Stimulated activated naive CD8-positive, alpha-beta T cell treated with anti-CD3 and anti-CD28 coated beads, Interleukin-15, Interleukin-2, amounts not matched to agents 100 U/mL and 50 U/mL, for 24 hours (primary cell): ENCODE measurements at places on chromosomes 6 and 20.

GRCh38 chr6:3731700-3732099 lies 19.8 kb downstream of the PXDC1 start:
- no peak for DNase-seq

DNA sequence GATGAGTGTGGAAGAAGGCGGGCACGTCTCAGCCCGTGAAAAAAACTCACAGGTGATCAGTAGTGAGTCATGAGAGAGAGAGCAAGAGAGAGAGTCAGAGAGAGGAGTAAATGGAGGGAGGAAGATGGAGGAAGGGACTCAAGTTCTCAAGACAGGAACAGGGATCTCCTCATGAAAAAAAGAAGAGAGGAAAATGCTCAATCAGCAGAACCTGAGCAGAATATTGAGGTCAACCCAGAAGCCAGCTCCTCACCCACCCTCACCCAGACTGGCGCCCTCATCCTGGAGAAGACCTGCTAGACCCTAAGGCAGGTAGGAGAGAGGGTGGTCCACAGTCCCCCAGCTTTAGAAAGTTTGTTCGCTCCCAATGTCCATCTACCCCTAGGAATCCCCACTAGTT lies 4.8 kb downstream of the UBD start:
- DNase-seq, result no peak

- DNase-seq, result no peak
Measured at GRCh38 chr6:150195996-150196417, 53.2 kb downstream of the PPP1R14C start.

DNA sequence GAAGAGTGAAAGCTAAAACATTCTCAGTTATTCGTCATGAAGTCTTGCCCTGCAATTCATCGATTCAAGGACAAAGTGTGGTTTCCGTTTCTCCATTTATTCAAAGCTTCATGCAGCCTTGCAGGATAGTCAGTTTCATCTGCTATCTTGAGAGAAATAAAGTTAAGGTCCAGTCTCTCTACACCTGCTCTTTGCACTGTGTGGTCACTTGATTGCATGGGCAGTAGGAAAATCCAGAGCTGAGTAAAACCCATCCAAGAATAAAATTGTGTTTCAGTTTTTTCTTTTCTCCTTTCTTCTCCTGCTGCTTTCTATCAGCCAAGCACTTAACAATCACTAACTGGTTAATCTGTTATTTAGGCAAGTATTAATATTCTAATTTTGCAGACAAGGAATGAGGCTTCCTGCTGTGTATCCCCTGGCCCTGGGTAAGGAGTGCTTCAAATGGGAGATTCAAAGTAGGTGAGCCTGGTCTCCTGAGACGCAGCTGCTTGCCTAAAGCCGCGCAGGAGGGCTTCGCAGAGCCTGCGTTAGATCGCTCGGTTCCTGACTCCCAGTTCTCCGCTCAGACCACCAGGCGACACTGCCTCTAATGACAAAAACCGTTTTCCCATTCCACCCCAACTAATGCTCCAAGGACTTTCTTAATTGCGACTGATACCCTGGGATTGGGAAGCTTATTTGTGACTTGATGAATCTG lies 808.3 kb downstream of the TFAP2A start:
- no peak for DNase-seq

GRCh38 chr20:35511814-35512420 lies 17.5 kb downstream of the C20orf173 start:
- no peak for DNase-seq

DNA sequence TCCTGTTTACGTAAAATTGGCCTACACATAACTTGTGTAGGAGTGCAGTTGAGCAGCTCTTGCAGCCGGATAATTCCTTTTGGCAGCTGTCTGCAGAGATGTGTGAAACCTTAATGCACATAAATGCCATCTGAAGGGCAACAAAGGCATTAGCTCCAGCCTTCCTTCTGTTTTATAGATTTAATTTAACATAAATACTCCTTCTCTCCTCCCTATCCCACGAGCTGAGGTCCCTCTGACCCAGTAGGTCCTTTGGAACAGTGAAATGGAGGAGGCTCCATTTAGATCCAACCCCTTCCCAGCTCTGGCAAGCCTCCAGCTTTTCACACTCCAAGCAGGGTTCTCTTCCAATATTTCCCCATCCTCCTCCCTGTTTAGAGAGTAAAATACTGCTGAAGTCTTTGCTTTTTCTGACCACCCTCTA lies 6.5 kb downstream of the PLEKHG1 start:
- no peak for DNase-seq

- DNase-seq, result no peak
Measured at GRCh38 chr20:24633521-24633920, 164.1 kb downstream of the SYNDIG1 start.

- DNase-seq, result no peak
Measured at GRCh38 chr6:54981276-54981609, 134.7 kb downstream of the FAM83B start.

- no peak for DNase-seq
Measured at GRCh38 chr6:47235964-47236760, 73.5 kb downstream of the TNFRSF21 start.

- no peak for DNase-seq
Measured at GRCh38 chr6:113578691-113579090, 278.5 kb upstream of the MARCKS start.

- no peak for DNase-seq
Measured at GRCh38 chr6:157240960-157241311, 82.4 kb downstream of the TMEM242 start.

GRCh38 chr20:63249891-63250290 lies 4.4 kb downstream of the NKAIN4 start:
- no peak for DNase-seq

DNA sequence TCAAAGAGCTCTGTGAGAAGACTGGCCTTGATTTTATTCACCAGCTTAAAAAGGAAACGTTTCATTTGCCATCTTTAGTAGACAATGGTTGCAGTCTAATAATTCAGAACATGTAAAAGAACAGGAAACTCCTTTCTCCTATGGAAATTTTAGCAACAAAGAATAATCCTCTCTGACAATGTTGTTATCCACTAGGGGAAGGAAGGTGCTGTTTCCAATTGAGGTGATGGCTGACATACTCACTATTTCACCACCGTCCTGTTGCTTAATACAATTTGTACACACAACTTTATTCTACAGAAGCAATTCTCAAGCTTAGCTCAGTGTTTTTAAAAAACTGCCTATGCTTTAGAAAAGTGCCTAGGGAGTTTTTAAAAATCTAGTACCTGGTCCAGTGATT lies 192.7 kb downstream of the ARHGAP18 start:
- DNase-seq, result no peak

DNA sequence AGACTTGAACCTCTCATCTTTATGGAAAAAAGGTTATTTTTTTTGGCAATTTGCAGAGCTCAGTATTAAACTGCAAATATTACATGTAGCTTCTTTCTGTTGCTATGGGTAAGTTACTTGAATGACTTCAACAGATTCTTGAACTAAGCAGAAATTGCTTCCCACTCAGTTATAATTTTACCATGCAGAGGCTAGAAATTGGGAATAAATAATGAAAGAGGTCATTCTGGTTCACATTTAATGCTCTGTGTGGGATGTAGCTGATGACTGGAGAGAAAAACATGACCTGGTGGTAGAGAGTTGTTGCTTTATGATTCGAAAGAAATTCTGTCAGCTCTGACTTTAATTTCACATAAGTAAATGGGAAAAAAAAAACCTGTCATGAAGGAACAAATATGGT lies 16.8 kb upstream of the ADGB start:
- no peak for DNase-seq

DNA sequence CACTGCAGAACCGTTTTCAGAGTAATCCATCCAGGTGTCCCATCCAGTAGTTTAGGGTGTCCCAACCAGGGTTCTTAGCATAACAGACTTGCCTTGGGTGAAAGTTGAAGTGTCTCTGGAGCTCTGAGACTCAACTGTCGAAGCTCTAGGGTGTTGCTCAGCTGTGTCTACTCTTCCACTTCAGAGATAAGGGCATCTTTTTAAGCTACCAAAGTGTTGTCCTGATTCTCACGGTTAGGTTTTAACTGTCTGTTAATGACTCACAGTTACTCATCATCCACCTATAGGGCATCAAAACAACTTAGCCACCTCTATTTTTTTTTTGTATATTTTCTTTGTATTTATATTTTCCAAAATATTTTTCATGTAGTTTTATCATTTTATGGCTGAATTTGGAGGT lies 36.9 kb upstream of the TBX18 start:
- no peak for DNase-seq

GRCh38 chr6:163626073-163626867 lies 211.8 kb downstream of the QKI start:
- DNase-seq, result no peak

GRCh38 chr6:93423542-93423941 lies 4.2 kb upstream of the EPHA7 start:
- DNase-seq, result peak; percentile 33

- no peak for DNase-seq
Measured at GRCh38 chr20:32111753-32112152, 2.2 kb downstream of the TM9SF4 start.

- no peak for DNase-seq
Measured at GRCh38 chr20:17825252-17825959, 125.6 kb downstream of the BANF2 start.

DNA sequence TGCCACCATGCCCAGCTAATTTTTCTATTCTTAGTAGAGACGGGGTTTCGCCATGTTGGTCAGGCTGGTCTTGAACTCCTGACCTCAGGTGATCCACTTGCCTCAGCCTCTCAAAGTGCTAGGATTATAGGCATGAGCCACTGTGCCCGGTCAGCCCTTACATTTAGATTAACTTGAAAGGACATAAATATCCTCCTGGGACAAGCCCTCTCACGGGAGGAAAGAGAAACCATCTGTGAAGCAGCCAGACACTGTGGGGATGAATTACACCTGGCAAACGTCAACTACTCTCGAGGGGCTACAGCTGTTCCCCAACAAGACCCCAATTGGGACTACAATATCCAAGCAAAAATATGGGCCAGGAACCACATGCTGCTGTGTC lies 32.7 kb upstream of the SAMHD1 start:
- no peak for DNase-seq

DNA sequence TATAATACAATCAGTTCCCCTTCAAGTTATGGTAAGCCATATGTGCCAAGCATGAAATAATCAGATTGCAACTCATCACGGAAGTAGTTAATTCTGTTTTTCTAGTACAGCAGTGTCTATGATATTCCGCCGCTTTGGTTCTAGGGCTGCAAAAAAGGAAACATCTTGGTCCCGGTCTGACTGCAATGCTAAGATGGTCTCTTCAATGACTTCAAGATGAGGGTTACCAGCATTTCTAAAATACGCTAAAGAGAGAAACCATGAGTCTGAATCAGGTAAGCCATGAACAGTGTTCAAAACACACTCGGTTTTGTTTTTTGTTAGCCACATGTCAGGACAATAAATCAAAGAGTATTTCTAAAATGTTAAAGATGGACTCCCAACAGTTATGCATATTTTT lies 3.2 kb upstream of the ANKRD60 start:
- no peak for DNase-seq

GRCh38 chr6:155346957-155347356 lies 32.7 kb upstream of the TFB1M start:
- DNase-seq, result no peak

DNA sequence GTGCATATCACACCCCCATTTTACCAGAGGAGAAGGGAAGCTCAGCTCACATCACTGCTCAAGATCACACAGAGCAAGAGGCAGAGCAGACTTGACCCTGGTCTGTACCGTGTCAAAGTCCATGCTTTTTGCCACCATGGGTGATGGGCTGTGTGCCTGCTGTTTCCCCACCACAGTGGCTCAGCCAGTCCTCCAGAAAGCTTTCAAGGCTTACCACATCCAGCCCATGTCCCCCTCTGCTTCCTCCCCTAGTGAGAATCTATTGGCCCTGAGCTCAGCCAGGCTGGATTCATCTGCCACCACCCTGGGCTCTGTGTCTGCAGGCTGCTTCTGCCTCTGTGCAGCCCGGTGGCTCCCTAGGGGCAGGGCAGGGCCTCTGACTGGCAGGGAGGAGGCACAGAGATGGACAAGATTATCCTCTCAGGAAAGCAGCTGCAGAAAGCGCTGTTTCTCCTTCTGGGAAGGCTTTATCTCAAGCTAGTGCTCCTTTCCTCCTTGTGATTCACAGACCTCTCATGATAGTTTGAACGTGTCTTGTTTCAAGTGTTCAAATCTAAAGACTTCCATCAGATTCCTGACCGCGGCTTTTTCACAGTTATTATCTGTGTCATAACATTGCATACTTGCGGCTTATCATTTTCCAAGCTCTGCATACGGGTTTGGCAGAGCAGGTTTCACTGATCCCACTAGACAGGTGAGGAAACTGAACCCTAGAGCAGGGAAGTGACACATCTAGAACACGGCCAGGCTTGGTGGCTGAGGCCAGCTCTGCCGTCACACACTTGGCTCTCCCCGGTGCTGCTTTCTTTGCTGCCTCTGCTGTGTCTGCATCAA lies 37.4 kb downstream of the VEGFA start:
- DNase-seq, result no peak

DNA sequence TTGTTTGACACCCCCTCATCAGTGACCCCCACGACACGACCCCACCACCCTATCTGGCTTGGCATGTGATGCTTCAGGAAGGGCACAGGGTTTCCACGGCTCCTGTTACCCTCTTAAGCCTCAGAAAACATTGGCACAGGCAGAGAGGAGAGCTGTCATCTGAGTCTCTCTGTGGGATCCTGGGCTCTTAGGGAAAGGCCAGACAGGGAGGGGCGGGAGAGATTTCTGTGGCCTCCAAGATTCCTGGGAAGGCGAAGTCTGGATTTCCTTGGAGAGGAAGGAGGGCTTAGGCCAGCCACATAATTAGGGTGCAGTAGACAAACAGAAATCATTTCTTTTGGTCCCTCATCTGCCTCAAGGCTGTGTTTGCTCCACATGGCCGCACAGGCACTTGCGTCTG lies 191.6 kb upstream of the SNX9 start:
- DNase-seq, result no peak

GRCh38 chr6:160781298-160781697 lies 79.3 kb downstream of the PLG start:
- no peak for DNase-seq

GRCh38 chr20:16451001-16451400 lies 122.2 kb downstream of the KIF16B start:
- no peak for DNase-seq

GRCh38 chr6:135145063-135145800 lies 35.9 kb upstream of the MYB start:
- no peak for DNase-seq

DNA sequence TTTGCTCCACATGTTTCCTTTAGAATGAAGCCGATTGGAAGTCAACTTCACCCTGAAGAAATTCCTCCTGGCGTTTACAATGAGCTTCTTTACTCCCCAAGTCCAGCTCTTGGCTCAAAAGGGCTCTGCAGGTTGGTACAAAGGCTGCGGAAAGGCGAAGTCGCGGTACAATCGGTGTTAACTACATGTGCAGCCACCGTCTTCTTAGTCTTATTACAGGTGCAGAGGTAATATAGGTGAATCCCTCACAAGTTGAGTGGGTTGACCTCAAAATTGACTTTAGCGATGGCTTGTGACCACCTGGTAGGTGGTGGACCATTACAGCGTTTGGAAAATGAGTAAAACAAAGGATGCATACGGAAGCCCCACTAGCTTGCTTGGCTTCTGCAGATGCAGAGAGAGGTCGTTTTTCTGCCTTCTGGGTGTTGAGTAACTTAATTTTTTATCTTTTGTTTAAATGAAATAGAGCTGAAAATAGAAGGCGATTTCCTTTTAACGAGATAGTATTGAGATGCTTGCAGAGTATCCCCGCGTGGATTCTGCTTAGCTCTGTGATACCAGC lies 98.0 kb downstream of the TRIM27 start:
- DNase-seq, result no peak
